ENCODE measurements at places on chromosomes 5 and 9.

DNA sequence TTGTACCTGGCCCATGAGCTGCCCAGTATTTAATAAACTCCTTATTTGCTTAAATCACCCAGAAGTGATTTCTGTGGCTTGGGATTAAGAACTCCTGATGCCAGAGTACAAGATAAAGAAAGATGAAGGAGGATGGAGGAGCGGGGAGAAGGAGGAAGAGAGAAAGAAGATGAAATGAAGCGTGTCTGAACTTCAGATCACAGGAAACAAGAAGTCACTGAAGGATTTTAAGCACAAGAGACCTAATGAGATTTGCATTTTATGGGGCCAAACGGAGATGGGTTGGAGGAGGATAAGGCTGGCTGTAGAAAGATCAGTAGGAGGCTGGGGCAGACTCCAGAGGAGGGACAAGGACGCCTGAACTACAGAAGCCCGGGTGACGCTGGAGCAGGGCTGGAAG is 3.1 kb downstream of the EIF4E1B start:
- no peak for DNase-seq

GRCh38 chr5:54521856-54522479 is 4.4 kb downstream of the SNX18 start:
- no peak for DNase-seq

DNA sequence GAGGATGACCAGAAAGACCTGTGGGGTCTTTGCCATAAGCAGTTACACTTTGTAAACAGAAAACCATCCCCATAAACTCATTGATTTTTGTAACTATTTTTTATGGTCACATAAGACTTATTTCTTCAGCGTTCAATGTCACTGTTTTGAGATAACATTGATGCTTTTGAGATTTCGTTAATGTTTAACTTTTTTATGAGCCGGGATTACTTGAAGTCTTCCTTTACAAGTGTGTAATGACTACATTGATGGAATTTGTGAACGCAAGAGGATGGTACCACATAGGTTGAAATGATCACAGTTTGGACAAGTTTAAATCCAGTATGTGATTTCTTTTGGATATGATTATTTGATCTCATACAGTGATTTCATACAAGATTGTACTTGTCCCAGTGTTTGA is 1.8 kb downstream of the SLC12A2 start:
- no peak for DNase-seq

DNA sequence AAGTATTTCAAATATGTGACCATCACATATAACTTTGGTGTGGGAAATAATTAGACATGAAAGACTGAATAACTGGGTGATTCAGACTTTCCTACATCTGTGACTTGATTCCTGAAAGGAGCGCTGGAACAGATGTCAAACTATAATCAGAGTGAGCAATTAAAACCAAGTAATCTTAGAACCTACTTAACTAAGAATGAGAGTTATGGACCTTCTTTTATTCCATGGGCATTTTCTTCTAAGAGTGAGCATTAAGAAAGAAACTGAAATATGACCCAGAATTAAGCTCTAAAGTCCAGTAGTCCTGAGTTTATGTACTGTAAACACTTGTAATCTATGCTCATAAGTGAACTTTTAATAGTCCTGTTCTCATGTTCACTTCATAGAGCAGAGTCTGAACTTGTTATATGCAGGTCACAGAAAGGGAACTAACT is 68.4 kb downstream of the PAM start:
- no peak for DNase-seq

GRCh38 chr9:137723783-137724445 is 105.1 kb downstream of the EHMT1 start:
- DNase-seq = no peak

- DNase-seq = no peak
Observed at GRCh38 chr5:166881802-166882201, 1409.6 kb upstream of the WWC1 start.

- DNase-seq = no peak
Observed at GRCh38 chr5:151005950-151006576, 14.3 kb upstream of the GPX3 start.

GRCh38 chr5:41338136-41338675 is 124.9 kb upstream of the C6 start:
- no peak for DNase-seq

- DNase-seq = no peak
Observed at GRCh38 chr5:93583768-93584595, 960 bp downstream of the NR2F1 start.

DNA sequence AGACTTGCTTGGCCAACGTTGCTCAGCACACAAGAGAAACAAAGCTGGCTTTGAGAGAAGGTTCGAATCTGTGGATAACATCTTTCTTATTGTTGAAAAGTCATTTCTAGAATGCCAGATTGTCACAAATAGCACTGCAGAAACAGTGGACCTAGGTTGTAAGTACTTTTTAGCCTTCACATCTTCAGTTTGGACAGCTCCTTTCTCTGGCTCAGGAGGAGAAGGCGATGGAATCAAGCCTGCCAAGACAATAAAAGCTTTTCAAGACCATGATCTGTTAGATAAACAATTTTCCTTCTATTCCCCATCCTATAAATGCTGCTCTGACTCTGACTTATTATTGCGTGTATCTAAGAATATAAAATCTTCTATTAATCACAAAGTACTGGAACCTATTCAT is 615.2 kb upstream of the SEMA6A start:
- DNase-seq = no peak

DNA sequence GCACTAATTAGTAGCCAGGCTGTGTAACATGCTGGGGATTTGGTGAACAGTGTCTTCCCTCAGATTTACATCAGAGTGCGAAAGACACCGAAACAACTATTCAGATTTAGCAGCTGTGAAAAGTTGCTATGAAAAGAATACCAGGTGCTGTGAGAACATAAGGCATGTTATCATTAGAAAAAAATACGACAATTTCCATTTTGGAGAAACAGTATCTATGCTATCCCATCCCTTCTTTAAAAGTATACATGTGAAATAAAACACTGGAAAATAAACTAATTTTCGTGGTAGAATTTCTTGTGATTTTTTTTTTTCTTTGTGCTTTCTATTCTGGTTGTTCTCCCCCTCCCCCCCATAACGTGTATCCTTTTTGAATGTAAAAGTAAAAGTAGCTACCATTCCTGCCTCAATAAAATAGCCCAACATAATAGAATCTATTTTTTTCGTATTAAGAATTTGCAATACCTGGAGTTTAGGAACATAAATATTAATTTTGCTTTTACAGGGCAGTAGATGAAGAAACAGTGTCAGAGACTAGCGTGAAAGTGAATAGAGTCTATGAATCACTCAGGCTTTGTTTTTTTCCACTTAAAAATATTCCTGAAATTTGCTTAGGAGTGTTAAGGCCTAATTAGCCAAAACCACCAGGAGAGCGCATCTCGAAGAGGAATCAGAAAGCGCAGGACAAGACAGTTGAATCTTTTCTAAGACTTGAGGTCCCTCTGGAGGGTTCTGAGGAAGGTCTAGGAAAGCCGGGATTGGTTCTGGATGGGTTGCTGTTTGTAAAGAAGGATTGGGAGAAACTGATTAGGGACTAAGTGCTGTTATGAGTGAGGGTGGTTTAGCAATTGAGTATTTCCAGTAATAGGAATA is 813 bp upstream of the SLU7 start:
- DNase-seq = no peak

- DNase-seq = no peak
Observed at GRCh38 chr5:6850106-6850432, 136.8 kb downstream of the TENT4A start.

GRCh38 chr5:30030101-30030500 is 1163.4 kb upstream of the CDH6 start:
- no peak for DNase-seq

GRCh38 chr9:2727966-2728613 is 10.8 kb downstream of the KCNV2 start:
- no peak for DNase-seq

GRCh38 chr5:167348980-167349379 is 942.5 kb upstream of the WWC1 start:
- no peak for DNase-seq

- DNase-seq = no peak
Observed at GRCh38 chr5:76583163-76584047, 39.8 kb downstream of the F2RL2 start.

Measured in stimulated activated CD8-positive, alpha-beta memory T cell treated with anti-CD3 and anti-CD28 coated beads, Interleukin-12 subunit alpha, Interleukin-12 subunit beta, amount 100 ng/mL, for 1 hour (primary cell).